Stimulated activated CD8-positive, alpha-beta memory T cell treated with anti-CD3 and anti-CD28 coated beads, Interleukin-15, amount 100 ng/mL, for 48 hours (primary cell): ENCODE measurements at places on chromosomes 7 and 10.

GRCh38 chr7:155426543-155427410 is 31.2 kb upstream of the EN2 start:
- no peak for DNase-seq

GRCh38 chr7:17234398-17235031 is 63.9 kb upstream of the AHR start:
- peak; percentile 32 for DNase-seq

DNA sequence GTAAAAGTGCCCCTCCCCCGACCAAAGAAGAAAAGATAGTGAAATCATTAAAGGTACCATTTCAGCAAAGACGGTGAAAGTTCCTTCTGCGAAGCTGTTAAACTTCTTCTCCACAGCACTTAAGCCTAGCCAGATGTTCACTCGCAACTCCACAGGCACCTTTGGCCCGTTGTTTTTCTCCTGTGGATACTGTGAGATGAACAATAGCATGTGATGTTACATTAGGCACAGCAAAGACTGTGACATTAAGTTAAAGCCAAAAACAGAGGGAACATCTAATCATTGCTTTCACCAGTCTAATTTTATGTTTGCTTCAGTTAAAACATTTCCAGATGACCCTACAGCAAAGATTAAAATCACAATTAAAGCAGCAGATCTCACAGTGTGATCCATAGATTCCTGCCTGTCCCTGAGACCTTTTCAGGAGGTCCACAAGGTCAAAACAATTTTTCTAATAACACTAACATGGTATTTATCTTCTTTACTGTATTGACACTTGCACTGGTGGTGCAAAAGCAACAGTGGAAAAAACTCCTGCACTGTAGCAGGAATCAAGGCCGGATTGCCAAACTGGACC is 112.5 kb downstream of the MYOF start:
- no peak for DNase-seq

DNA sequence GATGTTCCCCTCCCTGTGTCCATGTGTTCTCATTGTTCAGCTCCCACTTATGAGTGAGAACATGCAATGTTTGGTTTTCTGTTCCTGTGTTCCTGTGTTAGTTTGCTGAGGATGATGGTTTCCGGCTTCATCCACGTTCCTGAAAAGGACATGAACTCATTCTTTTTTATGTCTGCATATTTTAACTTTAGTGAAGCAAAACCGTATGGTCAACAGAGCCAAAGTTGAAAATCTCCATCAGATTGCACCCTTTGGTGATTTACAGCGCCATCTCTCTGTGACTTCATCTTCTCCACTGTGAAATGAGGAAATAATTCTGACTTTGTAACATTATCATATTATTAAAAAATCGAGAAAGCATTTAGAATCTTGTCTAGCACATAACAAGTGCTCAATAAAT is 132.3 kb upstream of the PLXDC2 start:
- DNase-seq = no peak

DNA sequence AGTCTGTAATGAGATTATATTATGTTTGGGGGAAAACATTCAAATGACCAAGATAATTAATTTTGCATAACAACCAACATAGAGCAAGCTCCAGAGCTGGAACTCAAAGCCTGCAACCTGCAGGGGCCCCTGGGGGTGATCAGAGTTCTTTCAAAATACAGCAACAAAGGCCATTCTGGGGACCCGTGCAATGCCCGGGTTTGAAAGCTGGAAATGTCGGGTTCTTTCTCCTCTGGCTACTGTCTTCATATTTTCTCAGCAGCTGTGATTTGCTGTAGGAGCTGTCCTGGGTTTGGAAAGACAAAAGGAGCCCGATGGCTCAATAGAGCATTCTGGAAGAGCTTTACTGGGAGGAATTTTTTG is 30.8 kb upstream of the CARD11 start:
- DNase-seq = no peak

- DNase-seq = no peak
Measured at GRCh38 chr10:17805330-17805729, 3.8 kb upstream of the MRC1 start.

- DNase-seq = no peak
Measured at GRCh38 chr7:11006291-11006690, 32.6 kb downstream of the PHF14 start.

GRCh38 chr7:55520426-55521140 is 51.7 kb downstream of the VOPP1 start:
- DNase-seq = no peak

DNA sequence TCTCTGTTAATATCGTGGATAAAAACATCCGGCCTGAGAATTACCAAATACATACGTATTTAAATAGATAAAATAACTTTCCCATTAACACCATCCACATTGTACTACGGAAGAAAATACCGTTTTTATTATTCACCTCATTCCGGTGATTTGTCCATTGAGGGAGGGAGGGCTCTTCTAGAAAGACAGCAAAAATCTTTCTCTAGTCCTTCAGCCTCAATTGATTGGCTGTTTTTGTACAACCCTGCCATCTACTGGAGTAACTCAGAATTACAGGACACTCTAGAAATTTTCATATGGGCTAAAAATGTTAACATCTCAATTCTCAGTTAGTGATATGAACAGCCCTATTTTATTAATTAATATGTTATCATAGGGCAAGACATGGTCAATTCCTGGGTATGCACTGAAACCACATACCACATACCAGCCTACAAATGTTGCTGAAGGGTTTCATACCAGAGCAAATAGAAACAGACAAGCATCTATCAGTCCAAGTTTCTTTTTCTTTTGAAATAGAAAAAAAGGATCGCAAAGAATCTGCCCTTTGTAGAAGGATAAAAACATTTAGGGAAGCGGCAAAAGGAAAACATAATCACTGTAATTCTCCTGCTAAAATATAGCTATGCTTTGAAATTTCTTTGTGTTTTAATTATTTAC is 55.8 kb upstream of the CDCA7L start:
- DNase-seq = no peak

GRCh38 chr7:25075459-25075858 is 49.6 kb downstream of the CYCS start:
- peak; percentile 36 for DNase-seq

- DNase-seq = no peak
Measured at GRCh38 chr10:52454491-52454890, 140.4 kb downstream of the DKK1 start.

GRCh38 chr7:92737706-92738105 is 98.7 kb downstream of the CDK6 start:
- DNase-seq = no peak

GRCh38 chr10:70335246-70335613 is 47.2 kb downstream of the LRRC20 start:
- no peak for DNase-seq

DNA sequence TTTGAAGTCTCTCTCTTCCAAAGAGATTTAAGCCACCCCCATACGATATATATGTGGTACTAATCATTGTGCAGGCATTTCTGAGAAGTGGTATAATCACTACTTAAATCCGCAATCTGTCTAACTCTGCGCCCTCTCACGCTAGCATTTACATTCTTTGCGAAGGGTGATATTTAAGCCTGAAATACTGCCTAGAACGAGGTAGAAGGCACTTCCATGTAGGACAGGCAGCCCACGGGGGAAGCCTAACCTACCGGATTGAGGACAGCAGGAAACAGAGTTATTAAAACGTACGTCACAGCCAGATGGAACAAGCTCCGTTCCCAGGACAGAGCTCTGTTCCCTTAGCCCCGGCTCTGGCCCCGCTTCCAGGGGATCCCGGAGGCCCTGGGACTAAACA is 59.3 kb upstream of the ECHDC3 start:
- DNase-seq = no peak

DNA sequence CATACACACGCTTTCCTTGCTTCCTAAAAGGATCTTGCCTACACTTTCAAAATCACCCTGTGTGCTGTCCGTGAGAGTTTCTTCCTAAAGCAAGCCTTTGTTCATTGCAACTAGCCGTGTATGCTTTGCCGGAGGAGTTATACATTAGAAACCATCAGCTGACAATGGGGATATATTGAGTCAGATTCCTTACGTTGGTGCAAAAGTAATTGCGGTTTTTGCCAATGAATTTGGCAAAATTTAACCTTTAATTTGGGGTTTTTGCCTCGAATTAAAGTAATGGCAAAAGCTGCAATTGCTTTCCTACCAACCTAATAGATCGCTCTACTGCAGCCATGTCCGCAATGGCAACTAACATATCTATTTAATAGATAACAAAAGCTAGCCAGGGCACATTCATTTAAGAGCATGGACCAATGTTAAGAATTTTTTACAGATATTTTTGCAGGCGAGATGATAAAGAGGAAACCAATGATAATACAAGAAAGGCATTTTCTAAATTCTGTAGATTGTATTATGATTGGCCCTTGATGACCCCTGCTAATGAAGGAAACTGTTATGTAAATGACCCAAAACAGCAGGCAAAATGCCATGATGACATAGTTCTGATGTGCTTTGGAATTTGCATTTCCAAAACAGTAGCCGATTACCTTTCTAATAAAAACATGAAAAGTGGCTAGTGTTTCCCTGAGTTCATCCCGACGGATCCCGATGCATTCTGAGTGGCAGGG is 184.8 kb upstream of the NRP1 start:
- no peak for DNase-seq

- DNase-seq = no peak
Measured at GRCh38 chr7:25218191-25218590, 10.1 kb downstream of the NPVF start.

DNA sequence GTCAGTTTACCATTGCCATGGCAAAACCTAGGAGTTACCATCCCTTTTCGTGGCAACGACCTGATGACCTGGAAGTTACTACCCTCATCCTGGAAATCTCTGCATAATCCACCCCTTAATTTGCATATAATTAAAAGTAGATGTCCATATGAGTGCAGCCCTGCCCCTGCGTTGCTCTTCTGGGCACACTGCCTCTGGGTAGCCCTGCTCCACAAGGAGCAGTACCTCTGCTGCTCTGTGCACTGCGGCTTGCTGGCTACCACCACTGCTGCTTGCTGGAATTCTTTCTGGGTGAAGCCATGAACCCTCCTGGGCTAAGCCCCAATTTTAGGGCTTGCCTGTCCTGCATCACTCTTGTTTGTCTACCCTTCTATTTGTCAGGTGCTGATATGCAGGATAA is 12.5 kb downstream of the CYP17A1 start:
- no peak for DNase-seq

DNA sequence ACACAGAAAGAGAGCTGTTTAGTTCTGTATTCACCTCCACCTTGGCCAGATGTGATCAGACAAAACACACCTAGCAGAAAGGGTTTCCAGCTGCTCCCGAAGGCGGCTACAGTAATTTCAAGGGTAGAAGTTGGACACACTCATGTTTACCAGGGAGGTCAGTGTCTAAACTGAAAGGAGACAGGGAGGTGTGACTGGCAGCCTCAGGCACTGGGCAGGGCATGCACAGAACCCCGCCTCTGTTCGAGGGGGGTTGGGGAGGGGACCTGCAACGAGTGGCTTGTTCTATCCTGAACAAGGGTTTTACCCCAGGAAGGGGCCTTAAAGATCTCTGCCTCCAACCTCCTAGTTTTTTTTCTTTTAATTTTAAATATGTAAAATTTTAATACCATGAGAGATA is 49.6 kb downstream of the BPGM start:
- DNase-seq = no peak

GRCh38 chr7:44325811-44326241 is 432 bp upstream of the CAMK2B start:
- DNase-seq = no peak

- no peak for DNase-seq
Measured at GRCh38 chr10:92897916-92898315, 49.6 kb downstream of the EXOC6 start.

DNA sequence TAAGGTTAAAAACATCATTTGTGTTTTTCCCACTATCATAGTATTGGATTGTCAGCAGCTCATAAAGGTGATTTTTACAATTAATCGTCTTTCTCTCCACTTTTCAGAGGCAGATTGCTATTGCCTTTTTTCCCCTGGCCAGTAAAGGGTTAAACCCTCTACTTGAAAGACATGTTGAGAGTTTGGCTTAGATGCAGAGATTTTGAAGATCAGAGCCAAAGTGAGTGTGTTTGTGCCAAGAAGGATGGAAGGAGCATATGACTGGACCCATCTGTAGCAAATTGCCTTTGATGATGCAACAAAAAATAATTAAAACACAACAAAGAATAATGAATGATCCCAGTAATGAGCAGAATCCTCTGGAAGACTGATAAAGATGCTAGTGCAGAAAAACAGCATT is 373.1 kb downstream of the MALRD1 start:
- no peak for DNase-seq

DNA sequence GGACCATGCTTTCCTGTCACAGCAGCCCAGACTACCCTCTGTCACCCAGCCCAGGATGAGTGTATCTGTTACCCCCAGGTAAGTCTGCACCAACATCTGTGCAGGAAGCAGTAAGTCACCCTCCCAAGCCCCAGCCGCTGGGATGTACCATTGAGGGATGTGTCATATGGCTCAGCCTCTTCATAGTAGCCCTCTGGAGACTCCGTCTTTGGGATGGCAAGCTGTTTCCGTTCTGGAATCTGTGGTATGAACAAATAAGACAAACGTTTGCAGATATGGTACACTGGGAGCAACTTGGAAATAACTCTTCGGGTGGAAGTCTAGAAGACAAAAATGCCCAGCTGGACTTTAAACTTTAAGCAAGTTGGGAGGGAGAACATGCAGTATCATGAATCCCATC is 81.3 kb downstream of the AFAP1L2 start:
- no peak for DNase-seq

GRCh38 chr10:34687434-34688210 is 127.5 kb downstream of the PARD3 start:
- DNase-seq = no peak

GRCh38 chr7:159117366-159118196 is 27.1 kb downstream of the VIPR2 start:
- no peak for DNase-seq

- DNase-seq = no peak
Measured at GRCh38 chr7:73304071-73304470, 4.6 kb downstream of the NSUN5 start.

DNA sequence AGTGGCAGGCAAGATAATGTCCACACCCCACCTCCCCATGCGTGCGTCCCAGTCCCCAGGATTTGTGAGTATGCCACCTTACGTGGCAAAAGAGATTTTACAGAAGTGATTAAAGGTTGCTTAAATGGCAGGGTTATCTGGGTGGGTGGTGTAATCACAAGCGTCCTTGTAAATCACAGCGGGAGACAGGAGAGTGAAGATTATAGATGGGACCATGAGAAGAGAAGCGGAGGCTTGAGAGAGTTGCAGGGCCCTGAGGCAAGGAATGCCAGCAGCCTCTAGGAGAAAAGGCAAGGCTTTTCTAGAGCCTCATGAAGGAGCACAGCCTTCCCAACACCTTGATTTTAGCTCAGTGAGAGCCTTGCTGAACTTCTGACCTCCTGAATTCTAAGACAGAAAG is 10.2 kb downstream of the ZRANB1 start:
- no peak for DNase-seq

GRCh38 chr10:23001901-23002516 is 74.2 kb downstream of the ARMC3 start:
- DNase-seq = no peak

DNA sequence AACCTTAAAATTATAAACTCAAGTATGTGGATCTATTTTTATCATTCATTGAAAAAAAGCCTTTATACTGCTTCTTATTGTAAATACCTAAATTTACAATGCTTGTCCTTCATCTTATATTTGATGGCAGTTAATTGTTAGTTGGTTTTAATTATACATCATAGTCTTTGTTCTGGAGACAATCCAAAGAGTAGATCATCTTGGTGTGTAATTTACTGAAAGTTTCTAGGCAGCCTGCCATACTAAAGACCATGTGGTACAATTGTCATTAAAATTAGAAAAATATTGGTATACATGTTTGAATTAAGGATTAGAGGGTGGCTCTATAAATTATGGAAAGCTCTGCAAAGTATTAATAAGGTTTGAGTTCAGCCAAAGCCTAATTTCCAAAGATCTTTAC is 231.4 kb downstream of the KCND2 start:
- DNase-seq = no peak
